A549 (cell line): ENCODE measurements at places on chromosomes 12 and 14.

- DNase-seq = no peak
These were observed 94.6 kb upstream of the SCAF11 start for GRCh38 chr12:46084666-46085631.

DNA sequence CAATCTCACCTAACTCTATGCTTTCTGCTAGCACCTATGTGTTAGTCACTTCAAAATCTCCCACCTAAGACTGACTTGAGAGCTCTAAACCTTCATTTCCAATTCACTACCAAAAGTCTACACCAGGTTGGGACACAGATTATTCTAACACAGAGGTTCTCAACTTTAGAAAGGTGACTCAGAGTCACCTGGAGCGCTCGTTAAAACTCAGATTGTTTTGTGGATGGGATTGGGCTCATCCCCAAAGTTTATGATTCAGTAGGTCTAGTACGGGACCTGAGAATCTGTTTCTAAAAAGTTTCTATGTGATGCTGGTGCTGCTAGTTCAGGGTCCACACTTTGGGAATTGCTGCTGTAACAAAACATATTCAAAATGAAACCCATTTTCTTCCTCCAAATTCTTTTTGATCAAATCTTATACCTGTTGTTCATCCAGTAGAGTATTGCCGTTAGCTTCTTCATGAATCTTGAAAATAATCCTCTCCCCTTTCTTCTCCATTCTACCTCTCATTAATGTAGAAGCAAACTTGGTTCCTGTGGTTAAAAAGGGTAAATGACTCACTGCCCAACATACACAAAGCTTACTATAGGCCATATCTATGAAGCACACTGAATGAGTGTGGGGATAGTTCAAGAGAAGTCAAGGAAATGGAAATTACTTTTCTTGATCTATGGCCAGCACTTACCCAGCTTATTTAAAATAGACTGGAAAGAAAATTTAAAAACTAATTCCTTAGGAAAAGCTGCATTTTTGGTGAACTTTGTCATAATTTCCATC is 206.7 kb downstream of the KIF21A start:
- DNase-seq = no peak

DNA sequence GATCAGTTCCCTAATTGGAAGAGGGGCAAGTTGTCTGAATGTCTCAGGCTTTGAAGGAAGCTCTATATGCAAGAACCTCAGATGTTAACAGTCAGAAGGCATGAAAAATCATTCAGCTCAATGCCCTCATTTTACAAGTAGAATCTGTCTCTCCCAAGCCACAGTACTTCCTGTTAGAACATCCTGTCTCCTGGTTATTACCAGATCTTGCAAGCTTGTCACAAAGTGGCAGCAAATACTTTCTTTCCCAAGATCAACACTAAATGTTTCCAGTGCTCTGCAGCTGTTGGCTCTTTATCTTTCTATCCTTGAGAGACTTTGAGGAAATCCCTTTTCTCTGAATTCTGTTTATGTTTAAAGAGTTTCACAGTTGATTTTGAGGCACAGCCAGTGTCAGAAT is 235.5 kb downstream of the AKAP6 start:
- DNase-seq = no peak

- DNase-seq = no peak
These were observed 80.0 kb upstream of the EGLN3 start for GRCh38 chr14:34030864-34031263.

GRCh38 chr14:92590176-92590575 is 76.6 kb downstream of the RIN3 start:
- no peak for DNase-seq

DNA sequence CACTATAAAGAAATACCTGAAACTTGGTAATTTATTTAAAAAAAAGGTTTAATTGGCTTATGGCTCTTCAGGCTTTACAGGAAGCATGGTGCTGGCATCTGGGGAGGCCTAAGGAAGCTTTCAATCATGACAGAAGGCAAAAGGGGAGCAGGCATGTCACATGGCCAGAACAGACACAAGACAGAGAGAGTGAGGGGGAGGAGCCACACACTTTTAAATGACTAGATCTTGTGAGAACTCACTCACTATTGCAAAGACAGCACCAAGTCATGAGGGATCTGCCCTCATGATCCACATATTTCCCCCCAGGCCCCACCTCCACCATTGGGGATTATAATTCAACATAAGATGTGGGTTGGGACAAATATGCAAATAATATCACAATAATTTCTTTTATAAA is 355.6 kb downstream of the DAD1 start:
- no peak for DNase-seq

- no peak for DNase-seq
These were observed 231.3 kb downstream of the BCL11B start for GRCh38 chr14:99040711-99041110.

GRCh38 chr12:31263661-31264060 is 62.3 kb downstream of the SINHCAF start:
- DNase-seq = no peak
